Activated T-cell treated with anti-CD3 and anti-CD28 coated beads, Interleukin-2, amount 50 U/mL, for 1 hour (primary cell): ENCODE measurements at places on chromosomes 4 and X.
A peak's percentile ranks its signal among the peaks of the same experiment; 100 is the strongest.

DNA sequence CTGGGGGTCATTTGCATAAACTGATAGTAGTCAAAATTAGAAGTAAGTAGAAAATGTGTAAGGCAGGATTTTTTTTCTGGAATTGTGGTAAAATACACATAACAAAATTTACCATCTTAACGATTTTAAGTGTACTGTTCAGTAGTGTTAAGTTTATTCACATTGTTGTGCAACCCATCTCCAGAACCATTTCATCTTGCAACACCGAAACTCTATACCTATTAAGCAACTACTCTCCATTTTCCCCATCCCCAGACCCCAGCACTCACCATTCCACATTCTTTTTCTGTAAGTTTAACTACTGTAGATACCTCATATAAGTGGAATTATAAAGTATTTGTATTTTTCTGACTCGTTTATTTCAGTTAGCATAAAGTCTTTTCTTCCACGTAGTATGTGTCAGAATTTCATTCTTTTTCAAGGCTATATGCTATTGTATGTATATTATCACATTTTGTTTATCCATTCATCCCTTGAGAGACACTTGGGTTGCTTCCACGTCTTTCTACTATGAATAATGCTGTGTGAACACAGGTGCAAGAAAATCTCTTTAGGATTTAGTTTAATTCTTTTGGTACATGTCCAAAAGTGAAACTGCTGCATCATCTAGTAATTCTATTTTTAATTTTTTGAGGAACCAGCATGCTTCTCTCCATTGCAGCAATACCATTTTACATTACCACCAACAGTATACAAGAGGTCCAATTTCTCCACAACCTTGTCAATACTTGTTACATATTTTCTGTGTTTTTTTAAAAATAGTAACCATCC lies 39.1 kb upstream of the NSUN7 start:
- no peak for DNase-seq

DNA sequence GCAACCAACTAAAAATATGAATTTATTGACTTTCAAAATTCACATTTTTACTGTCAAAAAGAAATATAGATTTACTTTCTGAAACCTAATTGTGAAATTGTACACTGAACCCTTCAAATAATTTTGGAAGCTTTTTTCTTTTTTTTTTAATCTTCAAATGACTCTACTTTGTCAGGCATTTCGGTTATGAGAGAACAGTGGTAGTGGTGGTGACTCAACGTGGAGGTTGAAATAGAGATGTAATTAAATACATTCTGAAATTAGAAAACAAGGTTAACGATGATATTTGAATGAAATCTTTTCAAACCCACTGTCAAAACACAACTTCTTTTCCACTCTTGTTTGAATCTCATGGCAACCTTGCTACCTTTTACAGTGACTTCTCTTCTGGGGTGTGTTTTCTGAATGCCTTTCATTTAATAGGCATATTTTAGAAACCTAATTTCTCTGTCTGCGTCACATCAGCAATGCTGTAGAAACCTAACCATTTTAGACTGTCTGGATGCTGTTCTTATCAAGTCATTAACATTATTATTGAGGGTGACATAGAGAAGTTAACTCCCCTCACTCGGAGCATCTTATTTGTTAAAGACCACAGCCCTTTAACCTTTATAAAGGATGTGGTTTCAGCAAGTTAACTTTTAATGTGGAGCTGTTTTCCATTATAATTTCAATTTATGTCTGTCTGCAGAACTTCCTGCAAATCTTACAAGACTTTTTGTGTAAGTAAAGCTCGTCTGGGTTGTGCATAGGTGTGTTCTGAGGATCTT lies 136.8 kb downstream of the PCDH7 start:
- no peak for DNase-seq

GRCh38 chrX:82070948-82071347 lies 869.0 kb downstream of the SH3BGRL start:
- DNase-seq, result no peak

DNA sequence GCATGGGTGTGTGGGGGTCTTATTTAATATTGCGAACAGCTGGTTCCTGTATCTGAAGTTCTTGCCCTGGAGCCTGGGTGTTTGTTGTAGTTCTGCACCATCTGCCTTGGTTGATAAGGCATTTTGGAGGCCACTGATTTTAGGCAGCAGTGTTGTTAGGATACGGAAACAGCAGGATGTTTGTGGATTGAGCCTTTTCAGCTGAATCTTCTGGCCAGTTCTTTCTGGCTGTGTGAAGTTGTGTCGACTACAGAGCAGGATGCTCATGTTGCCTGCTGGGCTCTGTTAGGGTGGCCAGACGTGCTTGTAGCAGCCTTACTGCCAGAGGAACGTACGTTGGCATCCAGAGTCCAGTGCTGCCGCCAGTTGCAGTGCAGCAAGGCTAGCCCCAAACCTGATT lies 134.2 kb downstream of the PTTG2 start:
- no peak for DNase-seq

- no peak for DNase-seq
Observed at GRCh38 chrX:54045563-54046228, 1.4 kb upstream of the PHF8 start.

DNA sequence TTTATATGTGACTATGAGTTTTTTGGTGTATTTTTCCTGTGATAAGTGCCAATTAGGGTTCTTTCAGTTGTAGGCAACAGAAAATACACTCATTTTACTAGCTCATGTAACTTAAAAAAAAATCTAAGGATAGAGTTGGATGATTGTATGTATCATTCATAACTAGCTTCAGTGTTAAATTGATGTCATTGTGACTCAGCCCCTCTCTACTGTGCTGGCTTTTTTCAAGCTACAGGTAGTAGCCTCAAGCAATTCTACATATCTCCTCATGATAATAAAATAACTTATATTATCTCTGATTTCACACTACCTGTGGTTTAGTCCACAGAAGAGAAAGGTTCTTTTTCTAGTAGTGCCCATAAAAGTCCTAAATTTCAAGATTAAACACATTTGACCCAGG lies 11.9 kb downstream of the WDR17 start:
- DNase-seq, result no peak

- DNase-seq, result peak; percentile 25
Observed at GRCh38 chrX:23317799-23318724, 16.6 kb upstream of the PTCHD1 start.

GRCh38 chr4:73596001-73596400 lies 24.2 kb downstream of the RASSF6 start:
- no peak for DNase-seq

GRCh38 chr4:78131403-78131802 lies 74.3 kb downstream of the FRAS1 start:
- DNase-seq, result no peak

DNA sequence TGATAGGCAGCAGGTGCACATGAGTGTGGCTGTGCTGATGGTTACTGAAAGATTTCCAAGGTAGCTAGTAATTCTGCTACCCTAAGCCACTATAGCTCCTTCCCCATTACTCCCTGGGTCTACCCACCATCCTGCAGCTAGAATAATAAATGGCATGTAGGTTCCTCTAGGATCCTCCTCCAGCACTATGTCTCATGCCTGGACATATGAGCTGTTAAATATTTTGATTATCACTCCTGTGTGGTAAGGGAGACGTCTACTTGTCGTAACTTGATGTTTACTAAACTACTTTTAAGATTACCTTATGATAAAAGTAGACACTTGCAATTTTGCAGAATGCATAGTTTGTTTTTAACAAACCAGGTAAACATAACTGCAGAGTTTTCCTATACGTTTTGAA lies 35.5 kb downstream of the TET2 start:
- DNase-seq, result no peak

- DNase-seq, result no peak
Observed at GRCh38 chr4:68864438-68865187, 48.8 kb downstream of the UGT2B10 start.
